Foreskin keratinocyte (primary cell): ENCODE measurements at places on chromosomes 5 and 9. TPM values are rescaled to one million over a fixed set of nuclear protein-coding genes. Genes with fewer than 3 reads are reported as not detected.

CCDC192 gene
- not detected in 2 replicates for total RNA-seq

HCN1 gene
- not detected in 2 replicates for total RNA-seq

ADAMTS6 gene
- total RNA-seq: 19.6 and 23.2 TPM in 2 replicates

ANXA2R gene
- 0.49 and 0.71 TPM in 2 replicates for total RNA-seq

IFNB1 gene
- total RNA-seq: not detected in 2 replicates

DND1 gene
- total RNA-seq: 0.35 and 0.44 TPM in 2 replicates

KCNV2 gene
- not detected in 2 replicates for total RNA-seq

ARAP3 gene
- total RNA-seq: 4.8 and 7.0 TPM in 2 replicates

C9orf153 gene
- 0.28 TPM in 1 of 2 replicates, not detected in the other for total RNA-seq

IL13 gene
- not detected in 2 replicates for total RNA-seq
